Dermis lymphatic vessel endothelial cell (primary cell): ENCODE measurements at places on chromosomes 12 and 14. TPM values are rescaled to one million over a fixed set of nuclear protein-coding genes. Genes with fewer than 3 reads are reported as not detected.

Gene CIROP
- not detected in 2 replicates for total RNA-seq

Gene LTBR
- total RNA-seq: 25.5 and 28.2 TPM in 2 replicates

Gene CFAP251
- 1.1 and 1.4 TPM in 2 replicates for total RNA-seq

Gene GLIPR1
- 2.1 and 2.3 TPM in 2 replicates for total RNA-seq

Gene SOAT2
- total RNA-seq: not detected in 2 replicates
